Gastroesophageal sphincter (tissue), 4 donors: ENCODE measurements at places on chromosomes 3 and 15.

DNA sequence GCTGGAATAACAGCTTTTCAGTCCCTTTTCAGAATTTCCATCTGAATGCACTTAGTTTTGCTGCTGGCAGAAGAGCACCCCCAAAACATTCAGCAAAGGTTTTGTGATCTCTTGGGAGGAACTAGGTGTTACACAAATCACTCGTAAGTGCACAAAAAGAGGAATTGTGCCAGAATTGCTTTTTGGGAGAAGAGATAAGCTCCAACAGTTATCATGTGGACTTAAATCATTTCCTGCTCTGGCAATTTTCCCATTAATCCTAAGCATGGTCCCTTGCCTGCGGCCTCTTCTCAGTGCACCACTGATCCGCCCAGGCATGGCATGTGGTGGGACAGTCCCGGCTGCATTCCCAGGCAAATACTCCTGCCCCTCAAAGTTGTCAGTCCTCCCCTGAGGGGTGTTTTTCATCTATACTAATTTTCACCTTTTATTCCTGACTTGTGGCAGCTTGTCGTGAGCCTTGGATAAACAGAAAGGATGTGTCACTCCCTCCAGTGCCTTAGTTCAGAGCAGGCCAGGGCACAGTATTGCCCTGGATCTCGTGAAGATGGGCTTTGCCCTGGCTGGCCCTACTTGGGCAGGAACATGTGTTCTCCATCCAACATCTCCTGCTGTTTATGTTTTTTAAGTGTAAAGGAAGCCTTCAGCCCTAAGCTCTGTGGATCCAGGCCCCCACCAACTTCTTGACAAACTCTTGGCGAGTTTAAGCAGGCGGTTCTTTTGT is 44.6 kb upstream of the VILL start:
- peak; percentile 29 for ATAC-seq

DNA sequence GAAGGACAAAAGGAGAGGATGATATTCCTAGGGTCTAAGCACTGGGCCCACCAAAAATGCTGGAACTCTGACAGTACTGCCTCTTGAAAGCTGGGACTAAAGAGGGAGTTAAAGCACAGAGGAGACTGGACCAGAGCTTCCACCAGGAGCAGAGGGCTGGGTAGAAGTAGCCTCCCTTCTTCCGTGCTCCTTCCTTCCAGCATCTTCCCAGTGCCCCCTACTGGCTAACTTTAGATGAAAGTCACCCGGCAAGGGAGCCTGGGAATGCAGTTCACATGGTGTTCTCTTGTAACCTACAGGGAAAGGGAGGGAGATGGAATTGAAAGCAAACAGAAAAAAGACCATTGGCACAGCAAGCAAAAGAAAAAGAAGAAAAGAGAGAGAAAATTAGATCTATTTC is 106.1 kb upstream of the COL8A1 start:
- ATAC-seq = no peak

- no peak for ATAC-seq
Measured at GRCh38 chr15:77456746-77457145, 36.1 kb downstream of the HMG20A start.

- no peak for ATAC-seq
Measured at GRCh38 chr15:70767667-70768066, 4.3 kb upstream of the UACA start.

DNA sequence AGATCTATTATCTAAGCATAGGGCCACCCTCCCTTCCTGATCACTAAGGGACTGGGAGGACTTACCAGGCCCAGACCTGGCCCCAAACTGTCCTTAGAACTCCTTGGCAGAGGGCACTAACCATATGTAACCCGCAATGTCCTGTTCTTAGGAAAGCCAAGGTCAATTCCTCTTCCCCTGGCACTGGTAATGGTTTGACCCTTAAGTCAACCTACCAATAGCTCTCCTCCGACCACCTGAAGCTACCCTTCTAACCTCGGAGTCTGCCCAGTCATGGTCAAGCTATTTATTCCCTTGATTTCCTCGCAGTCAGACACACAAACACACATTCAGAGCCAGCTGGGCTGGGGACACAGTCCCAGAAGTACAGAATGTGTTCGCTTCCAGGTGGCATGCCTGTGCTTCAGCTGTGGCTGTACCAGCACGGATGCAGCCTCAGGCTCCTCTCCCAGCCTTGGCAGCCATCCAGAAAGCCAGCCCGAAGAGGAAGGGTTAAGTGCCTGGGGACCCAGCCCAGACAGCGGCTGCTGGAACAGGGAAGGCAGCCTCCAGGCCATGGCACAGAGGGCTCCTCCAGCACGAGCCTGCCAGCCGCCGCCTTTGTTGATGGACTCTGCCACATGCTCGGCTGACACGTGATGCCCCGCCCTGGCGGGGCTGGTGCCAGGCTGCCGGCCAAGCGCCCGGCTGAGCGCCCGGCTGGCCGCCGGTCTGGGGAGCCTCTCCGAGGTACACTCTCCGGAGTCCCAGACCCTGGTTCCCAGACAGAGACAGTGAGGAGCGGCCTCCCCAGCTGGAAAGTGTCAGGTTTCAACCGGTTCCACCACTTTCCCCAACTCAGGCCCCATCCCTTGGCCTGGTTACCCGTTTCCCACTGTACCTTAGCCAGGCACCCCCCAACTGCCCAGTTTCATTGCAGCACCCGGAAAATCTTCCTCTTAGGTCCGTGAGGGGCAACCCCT is 5.5 kb downstream of the BMF start:
- ATAC-seq = peak; percentile 64

DNA sequence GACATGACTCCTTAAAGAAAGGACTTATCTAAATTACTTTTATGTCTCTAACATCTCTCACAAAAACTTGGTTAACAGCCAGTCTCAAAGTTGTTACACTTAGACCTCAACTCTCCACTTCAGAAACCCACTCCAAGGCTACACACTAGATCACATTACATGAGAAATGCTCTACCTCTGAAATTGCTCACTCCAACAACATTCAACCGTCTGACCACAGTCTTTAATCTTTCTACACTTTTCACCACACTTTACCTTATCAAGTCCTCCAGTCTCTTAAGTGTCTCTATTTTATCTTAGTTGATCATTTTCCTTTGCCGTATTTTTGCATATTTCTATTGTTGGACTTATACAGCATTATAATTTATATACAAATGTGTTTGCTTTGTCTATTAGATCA is 5.8 kb downstream of the SLC12A6 start:
- no peak for ATAC-seq

GRCh38 chr3:134846911-134847317 is 51.9 kb downstream of the EPHB1 start:
- ATAC-seq = peak; percentile 44

- ATAC-seq = no peak
Measured at GRCh38 chr3:72009851-72010443, 225.0 kb upstream of the PROK2 start.

- ATAC-seq = no peak
Measured at GRCh38 chr3:47475029-47475569, 642 bp downstream of the SCAP start.

- ATAC-seq = no peak
Measured at GRCh38 chr15:34616613-34617012, 33.2 kb upstream of the GOLGA8B start.

- no peak for ATAC-seq
Measured at GRCh38 chr3:63245726-63246241, 32.3 kb upstream of the SYNPR start.

DNA sequence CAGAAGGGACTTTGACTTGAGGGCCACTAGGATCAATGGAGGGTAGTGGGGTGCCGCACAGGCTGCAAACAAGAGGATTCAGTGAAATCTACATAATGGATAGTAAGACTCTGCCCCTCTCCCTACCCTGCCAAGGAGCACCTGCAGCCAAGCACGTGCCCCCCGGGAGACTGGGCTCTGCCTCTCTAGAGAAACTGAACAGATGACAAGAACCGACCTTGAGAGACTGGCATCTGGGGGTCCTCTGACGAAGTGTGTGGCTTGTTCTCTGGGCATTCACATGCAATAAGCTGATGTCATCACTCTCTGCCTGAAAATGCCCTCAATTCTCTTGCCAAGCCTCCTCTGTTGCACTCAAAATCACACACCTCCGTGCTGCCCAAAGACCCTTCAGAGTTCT is 132.3 kb downstream of the FAM43A start:
- ATAC-seq = no peak

GRCh38 chr15:80695911-80696661 is 976 bp downstream of the ABHD17C start:
- ATAC-seq = no peak

DNA sequence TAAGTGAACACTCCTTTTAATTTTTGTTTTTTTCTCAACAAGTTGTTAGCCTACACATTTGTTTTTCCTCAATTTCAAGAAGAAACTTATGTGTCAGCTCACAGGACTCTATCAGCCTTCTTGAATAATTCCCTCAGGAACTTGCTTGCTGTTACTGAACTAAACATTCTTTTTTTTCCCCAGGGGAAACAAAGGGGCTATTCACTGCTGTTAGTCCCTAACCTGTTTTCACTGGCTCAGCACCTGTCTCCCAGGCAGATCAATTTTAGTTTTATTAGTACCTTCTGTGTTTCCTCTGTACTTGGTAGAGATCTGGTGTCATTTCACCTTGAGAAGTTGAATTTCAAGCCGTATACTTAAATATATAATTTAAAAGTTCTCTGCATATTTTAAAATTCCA is 644.6 kb downstream of the CADM2 start:
- ATAC-seq = no peak

DNA sequence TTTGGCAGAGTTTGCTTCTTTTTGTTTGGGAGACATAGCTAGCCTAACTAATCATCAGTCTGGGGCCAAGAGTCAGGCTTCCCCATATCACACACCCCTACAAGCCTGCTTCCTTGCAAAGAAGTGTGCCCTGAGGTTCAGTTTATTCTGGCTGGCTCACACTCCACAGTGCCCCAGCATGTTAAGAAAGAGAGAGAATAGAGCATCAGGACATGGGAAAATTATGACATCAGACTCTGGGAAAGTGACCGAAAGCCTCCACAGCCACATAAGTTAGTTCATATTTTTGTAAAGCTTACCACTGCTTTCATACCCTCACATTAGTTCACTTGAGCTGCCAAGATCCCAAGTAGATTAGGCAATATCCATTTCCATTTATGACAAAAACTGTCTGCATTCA is 63.0 kb upstream of the CFAP161 start:
- peak; percentile 34 for ATAC-seq

DNA sequence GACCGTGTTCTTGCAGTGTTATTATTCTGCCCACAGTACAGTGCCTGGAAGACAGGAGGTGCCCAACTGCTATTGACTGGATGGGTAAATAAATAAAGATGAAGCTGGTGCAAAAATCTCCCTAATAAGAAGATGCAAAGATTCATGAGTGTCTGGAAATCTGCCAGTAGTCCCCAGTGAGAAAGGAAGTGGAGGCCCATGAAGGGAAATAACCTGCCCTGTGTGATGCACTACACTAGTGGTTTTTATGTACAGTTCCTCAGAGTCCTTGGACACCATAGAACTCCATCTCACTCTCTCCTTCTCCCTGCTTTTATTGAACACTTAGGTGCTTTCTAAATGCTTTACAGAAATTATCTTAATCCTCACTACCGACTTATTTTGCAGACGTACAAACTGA is 8.3 kb upstream of the SUCLG2 start:
- no peak for ATAC-seq
